Activated naive CD8-positive, alpha-beta T cell treated with anti-CD3 and anti-CD28 coated beads, Interleukin-2, amount 10 ng/mL, durations not matched to agents 7 days and 5 days (primary cell): ENCODE measurements at places on chromosomes 7 and 10.
A peak's percentile ranks its signal among the peaks of the same experiment; 100 is the strongest.

GRCh38 chr7:80596933-80597517 is 41.4 kb upstream of the CD36 start:
- no peak for DNase-seq

DNA sequence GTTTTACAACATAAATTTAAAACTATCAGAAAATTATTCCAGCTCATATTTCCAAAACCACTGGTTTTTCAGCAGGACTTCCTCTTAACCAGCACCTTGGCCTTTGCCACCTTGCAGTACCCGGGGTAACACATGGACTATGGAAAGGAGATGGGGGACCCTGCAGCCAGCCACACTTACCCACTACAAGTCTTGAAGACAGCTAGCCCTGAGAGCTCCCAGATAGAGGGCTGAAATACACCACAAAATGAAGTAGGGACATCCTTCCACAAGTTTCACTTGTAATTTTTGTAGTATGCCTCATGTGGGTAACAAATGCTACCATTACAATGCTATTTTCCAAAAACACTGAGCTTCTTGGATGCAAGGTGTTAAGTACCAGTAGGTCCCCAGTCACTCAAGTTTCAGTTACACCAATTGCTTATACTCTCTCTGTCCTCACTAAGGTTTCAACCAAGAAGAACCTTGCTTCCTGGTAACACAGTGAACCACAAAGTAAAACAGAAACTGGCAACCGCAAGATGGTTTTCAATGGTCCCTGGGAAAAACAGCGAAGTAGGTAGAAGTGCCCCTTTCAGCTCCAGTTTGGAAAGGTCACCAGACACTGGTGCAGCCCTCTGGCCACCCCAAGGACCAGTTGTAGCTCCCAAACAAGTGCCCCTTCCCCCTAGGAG is 110.9 kb downstream of the SGMS1 start:
- peak; percentile 41 for DNase-seq

- peak; percentile 45 for DNase-seq
Observed at GRCh38 chr10:102118867-102119266, 1.3 kb downstream of the LDB1 start.

DNA sequence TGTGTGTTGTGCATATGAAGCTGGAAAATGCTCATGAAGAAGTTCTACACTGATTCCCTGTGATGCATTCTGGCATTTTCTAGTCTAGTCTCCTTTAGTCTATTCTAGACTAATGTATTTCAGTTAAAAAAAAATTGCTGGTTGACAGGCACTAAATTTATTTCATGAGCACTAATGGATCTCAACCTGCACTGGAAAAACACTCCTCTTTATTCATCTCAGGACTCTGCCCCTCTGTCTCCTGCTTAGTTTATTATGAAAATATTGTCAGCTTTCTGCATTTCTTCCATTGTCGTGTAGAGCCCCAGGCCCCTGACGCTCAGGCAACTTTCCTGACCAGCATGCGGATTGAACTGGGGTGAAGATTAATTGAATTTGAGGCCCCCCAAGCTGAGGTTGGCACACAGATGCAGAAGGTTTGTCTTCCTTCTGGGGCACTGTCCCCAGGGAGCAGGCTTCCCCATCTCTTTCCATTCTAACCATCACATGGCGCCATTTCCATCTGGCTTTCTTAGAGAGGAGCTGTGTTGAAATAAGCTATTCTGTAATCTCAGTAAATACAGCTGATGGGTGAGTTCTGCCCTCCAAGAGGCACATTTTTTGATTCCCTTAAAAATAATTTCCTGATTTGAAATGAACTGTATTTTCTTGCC is 128.7 kb downstream of the INSYN2A start:
- no peak for DNase-seq

- no peak for DNase-seq
Observed at GRCh38 chr10:52688899-52689298, 83.7 kb downstream of the MBL2 start.

DNA sequence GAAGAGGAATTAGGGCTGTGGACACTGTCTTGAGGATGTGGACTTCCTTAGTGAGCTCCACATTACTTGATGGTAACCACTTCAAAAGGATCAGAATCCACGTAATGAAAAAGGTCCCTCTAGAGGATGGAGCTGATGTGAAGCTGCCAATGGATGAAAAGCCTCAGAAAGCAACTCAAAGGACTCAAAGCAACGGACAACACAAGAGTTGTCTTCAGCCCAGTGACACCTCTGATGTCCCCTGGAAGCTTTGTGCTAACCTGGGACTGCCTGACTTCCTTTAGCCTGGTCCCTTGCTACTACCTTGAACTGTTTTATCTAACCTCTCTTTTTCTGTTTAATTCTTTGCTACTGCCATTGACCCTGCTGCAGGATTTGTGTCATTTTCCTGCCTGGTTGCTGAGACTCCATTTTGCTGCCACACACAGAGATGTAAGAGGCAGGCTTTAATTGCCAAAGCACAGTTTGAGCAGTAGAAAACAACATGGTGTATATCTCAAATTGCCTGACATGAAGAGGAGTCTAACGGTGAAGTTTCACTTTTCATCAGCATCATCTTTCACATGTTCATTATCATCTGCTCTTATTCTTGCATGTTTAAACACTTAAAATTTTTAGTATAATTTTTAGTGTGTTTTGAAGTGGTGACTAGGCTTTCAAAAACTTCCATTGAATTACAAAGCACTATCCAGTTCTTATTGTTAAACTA is 11.1 kb upstream of the SGCE start:
- DNase-seq = no peak

- no peak for DNase-seq
Observed at GRCh38 chr10:11835704-11836103, 12.5 kb downstream of the PROSER2 start.

- no peak for DNase-seq
Observed at GRCh38 chr7:42614636-42615035, 297.2 kb downstream of the C7orf25 start.

- DNase-seq = no peak
Observed at GRCh38 chr7:12069757-12070156, 141.3 kb upstream of the TMEM106B start.

GRCh38 chr10:122117475-122117874 is 128.5 kb downstream of the TACC2 start:
- DNase-seq = no peak

DNA sequence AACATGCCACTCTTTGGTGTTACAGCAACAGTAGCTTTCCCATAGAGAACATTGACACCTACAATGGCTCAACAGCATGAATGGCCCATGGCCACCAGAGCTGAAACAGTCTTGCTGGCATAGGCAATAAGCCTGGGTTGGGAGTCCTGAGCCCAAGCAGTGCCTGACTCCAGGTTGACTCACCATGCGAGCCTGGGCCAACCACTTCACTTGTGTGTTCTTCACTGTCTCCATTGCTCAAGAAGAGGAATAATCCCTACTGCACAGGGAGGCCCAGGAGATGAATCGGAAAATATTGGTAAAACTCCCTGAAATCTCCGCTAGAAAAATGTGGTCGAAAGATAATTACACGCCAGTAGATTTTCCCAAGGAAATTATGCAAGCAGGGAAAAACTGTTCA is 89.2 kb upstream of the INHBA start:
- no peak for DNase-seq

DNA sequence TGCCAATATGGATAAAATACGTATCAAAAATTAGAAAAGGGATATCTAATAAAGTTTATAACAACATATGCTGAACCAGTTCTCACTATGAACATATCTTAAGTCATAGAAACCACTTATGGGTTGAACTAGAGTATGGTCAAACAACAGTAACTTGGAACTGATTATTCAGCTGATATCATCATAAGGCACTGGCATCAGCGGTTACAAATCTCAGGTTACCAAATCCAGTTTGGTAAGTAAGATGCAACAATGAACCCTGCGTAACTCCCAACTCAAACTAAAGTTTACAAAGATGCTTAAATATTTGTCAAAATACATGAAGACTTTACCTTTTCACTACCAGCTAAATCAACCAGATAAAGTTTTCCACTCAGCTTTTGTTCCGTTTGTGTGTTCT is 19.3 kb downstream of the KIF5B start:
- DNase-seq = no peak

DNA sequence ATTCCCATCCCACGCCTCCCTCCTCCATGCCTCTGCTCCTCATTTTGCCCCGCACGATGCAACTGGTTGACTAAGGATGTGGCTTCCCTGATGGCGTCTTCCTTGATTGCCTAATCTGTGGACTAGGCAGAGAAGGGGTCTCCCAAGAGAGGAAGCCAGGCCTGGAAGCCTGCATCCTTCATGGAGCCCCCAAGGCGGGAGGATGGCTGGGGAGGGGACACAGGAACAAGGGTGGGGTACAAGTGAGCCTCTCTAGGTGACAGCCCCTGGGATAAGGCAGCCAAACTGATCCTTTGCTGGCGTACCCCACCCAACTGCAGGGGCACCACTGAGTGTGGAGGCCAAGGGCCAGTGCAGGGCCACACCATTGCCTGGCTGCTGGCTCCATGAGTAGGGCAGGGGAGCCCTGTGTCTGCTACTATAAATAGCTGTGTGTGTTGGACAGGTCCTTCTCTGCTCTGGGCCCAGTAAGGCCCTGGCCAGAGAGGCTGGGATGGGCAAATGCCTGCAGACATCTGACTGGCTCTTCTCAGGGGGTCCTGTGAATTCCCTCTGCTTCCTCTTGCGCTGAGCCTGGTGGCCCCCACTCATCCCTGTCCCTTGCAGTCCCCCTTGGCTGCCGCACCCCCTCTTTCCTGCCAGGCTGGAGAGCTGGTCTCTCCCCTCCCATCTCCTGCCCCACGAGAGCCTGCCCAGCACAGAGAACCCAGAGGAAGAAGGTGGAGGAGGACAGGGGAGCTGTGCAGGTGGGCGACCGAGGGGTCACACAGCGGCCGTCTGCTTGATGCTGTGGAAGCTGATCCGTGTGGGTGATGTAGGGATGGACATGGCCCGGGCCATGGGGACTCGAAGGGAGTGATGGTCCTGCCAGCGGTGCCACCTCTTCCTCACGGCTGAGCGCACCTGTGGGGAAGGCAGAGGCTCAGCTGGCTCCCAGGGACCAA is 29.3 kb downstream of the CRHR2 start:
- DNase-seq = peak; percentile 23

DNA sequence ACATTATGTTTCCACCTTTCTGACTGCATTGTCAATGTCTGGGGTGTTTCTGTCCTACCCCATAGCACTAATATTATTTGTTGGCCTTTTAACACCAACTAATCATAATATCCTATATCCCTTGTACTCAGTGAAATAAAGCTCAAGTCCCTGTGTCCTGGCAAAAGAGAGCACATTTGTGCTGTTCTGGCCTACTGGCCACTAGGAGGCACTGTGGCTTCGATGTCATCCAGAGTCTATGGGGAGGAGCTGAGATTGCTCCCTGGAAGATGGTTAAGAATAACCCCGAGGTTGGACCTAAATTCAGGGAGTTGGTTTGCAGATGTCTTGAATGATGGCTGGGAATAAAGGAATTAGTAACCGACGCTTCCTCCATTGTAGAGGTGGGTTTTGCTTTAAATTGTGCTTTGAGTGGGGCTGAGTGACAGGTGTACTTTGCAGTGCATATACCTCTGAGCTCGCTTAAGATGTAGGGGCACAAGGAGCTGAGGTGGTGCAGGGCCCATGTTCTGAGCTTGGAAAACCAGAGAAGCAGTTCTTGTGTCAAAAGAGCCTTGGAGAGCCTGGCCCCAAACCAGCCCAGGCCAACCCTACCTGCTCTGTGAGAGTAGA is 191.2 kb upstream of the PRSS1 start:
- peak; percentile 52 for DNase-seq

- peak; percentile 28 for DNase-seq
Observed at GRCh38 chr7:43112941-43113621, 634 bp downstream of the HECW1 start.

DNA sequence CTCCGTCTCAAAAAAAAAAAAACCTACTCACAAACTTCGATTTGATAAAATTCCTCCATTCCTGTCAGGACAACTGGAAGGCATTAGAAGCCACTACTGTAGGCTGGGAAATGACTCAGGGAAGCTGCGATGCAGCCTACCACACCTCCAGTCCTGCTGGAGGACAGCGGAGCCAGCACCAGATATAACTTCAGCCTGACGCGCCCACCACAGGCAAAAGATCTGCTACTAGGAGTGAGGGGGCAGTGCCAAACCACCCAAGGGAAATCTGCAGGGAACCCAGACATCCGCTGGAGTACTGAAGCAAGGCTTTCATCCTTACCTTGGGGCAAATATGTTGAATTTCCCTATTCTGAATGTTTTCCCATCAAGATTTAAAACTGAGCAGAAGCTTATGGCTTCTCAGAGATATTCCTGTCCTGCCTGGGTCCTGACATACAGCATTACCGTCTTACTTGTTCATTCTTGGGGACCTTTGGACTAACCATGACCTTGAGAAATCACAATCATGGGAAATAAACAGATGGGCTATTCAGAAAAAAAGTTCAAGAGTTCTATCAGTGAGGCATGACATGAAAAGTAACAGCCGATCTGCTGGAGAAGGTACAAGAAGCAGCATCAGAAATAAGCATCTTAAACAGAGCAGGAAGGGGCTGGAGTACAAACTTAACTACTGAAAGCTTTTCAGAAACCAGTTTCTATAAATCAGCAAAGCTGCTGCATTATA is 20.4 kb downstream of the BCCIP start:
- no peak for DNase-seq

GRCh38 chr7:155316427-155317113 is 18.9 kb downstream of the INSIG1 start:
- DNase-seq = no peak

GRCh38 chr10:133307776-133308420 is 774 bp downstream of the TUBGCP2 start:
- peak; percentile 86 for DNase-seq

DNA sequence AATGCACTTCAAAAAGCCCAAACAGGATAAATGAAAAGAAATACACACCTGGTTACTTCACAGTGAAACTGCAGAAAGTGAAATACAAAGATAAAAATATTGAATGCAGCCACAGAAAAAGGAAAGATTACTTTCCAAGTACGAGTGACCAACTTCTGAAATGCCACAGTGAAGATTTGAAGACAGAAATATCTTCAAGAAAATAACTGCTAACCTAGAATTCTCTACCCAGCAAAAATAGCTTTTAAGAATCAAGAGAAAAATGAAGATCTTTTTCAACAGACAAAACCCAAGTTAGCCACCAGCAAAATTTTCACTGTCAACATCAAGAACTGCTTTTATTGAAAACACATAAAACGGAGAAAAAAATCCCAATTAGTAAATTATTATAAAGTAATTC is 46.2 kb downstream of the SMURF1 start:
- DNase-seq = no peak

DNA sequence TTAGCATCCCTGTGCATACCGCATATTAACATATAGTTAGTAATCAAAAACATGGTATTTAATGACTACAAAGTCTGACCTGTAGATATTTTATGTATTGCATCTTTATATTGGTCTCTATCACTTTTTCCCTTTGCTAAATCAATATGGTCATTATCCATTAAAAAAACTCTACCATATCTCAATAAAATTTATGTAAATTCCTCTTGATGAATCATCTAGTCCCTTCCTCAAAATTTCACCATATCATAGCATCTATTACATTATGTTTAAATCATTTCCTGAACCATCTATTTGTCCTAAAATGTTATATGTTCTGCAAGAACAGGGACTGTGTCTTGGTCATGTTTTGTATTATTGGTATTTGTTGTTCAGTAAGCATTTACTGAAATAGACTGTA is 7.7 kb upstream of the ING3 start:
- no peak for DNase-seq

GRCh38 chr7:11078247-11078834 is 104.7 kb downstream of the PHF14 start:
- no peak for DNase-seq
